Skeletal muscle cell (primary cell): ENCODE measurements at places on chromosomes 16 and 17.

DNA sequence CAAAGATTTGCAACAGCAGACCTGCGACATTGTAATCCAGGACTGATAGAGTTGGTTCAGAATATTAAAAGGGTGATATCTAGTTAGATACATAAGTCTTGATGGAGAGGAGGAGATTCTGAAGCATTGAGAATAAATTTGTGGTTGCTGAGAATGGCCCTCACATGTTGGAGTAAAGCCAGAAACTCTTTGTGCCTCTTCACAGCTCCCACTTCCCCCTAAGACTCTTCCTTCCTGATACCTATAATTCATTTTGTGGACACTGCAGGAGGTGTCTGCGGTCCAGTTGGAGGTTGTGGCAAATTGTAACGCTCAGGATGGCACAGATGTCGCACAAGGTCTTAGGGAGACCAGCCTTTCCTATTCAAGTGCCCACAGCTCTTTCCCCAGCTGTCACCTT is 17.5 kb downstream of the WWOX start:
- DNase-seq = no peak

DNA sequence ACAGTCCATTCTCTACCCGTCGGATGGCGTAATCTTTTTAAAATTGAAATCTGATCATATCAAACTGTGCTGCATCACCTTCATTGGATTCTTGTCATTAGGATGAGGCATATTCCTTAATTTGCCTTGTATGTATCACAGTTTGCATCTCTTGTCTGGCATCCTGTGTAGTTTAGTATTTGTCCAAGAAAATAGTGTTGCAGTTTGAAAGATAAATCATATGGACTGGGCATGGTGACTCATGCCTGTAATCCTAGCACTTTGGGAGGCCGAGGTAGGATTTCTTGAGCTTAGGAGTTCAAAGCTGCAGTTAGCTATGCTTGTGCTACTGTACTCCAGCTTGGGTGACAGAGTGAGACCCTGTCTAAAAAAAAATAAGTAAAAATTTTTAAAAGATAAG is 5.8 kb upstream of the RSL1D1 start:
- no peak for DNase-seq

DNA sequence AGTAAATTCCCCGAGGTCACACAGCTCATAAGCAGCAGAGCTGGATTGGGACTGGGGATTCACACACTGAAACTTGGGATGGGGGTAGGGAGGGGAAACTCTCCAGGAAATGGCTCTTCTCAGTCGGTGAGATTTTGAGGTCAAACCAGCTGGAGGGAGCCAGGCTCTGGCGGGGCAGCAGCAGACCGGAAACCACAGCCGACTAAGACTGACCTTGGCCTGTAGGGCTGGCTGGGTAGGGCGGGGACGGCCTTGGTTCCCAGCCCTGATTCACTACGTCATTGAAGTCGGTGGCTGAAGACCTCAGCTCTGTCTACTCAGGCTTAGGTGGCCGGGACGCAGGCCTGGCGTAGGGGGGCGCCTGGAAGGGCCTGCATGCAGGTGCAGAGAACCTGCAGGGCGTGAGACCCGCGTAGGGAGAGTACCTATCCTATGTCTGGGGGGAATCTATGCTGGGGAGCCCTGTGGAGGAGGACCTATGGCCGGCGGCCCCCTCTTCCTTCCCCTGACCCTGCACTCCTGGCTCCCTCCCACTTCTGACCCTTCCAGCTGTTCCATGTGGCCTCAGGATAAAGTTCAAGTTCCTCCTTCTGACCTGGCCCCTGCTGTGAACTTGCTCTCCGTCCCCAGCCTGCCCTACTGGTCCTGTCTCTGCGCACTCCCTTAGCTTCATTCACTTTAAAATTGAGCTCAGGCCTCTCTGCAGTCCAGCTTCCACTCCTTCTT is 11.9 kb upstream of the SLC4A1 start:
- peak; percentile 48 for DNase-seq

DNA sequence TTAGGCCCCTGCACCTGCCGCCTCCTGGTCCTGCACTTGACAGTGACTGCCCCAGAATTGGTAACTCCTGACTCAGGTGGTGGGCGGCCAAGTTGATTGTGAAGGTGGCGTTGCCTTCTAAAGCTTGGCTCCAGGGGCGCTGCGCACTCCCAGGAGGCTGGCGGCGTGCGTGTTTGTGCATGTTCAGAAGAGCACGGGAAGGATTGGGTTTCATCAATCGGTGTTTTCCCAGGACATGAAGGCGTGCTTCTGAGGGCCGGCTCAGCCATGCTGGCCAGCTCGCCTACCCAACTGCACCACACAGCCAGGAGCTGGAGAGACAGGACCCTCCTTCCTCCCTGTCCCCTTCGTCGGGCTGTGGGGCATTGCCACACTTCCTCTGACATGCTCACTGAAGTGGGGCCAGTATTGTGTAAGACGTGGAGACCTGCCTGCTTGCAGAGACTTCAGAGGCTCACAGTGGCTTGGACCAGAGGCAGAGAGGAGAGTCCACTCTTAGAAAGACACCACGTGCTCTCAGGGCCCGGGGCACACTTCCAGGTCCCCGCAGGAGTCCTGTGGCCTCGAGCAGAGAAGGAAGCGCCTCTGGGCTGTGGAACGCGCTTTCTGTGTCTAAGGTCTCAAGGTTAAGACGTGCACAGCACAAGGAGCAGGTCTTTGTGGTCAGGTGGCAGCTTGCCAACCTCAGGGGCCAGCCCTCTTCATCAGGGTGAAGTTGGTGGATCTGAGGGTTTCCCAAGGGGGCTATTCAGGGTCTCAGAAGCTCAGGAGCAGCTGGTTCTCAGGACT is 2.8 kb downstream of the RAB40C start:
- DNase-seq = no peak

- no peak for DNase-seq
Measured at GRCh38 chr17:6643451-6644125, 2.7 kb downstream of the TXNDC17 start.
